ENCODE measurements at places on chromosomes 6 and 20.

- DNase-seq: no peak
Observed at GRCh38 chr20:7161690-7162089, 394.2 kb downstream of the BMP2 start.

DNA sequence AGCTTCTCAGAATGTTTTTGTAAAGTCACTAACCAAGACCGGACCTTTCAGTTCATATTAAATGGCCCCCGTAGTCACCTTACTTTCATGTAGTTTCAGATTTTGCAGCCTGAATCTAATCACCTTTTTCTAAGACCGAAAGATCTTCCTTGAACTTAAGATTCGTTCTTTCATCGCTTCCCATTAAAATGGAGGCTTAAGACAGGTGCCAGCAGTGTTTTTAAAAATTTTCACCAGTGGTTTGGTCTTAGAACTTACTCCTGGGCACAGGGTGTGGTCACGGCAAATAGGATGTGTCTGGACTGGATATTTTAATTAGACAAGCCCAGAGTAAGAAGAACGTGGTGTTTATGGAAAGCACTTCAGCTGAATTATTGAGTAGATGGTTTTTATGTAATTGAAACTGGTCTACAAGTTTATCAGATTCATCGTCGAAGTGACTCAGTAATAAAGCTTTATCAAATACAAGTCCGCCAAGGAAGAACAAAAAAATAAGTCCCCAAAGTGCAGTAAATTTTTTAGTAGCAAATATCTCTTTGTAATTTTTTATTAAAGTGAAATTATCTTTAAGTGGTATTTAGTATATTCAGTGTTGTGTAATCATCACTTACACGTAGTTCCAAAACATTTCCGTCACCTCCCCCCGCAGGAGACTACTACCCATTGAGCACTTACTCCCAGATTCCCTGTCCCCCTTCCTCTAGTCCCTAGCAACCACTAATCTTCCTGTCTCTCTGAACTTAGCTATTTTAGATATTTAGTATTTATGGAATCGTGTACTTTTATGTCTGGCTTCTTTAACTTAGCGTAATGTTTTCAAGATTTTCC lies 868 bp downstream of the SRSF3 start:
- DNase-seq: no peak

- DNase-seq: no peak
Observed at GRCh38 chr6:129138739-129139405, 255.9 kb downstream of the LAMA2 start.

DNA sequence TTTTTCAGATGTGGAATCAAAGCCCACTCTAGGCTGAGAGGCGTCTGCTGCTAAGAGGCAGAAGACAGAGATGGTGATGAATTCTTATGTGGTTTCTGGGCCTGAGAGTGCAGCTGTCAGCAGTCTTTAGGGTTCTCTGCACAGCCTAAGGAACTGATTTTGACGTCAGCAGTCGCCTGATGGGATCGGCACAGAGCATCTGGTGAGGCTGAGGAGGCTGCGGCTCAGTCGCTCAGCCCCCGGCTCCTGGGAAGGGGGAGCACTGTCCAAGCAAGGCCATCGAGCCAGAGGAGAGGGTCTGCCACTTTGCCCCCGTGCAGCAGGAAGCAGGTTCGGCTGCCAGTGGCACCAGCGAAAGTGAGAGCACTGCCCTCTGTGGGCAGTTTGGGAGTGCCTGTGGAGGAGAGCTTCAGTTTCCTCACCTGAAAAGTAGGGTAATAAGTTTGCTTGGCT lies 92.5 kb downstream of the TCP11 start:
- DNase-seq: no peak

DNA sequence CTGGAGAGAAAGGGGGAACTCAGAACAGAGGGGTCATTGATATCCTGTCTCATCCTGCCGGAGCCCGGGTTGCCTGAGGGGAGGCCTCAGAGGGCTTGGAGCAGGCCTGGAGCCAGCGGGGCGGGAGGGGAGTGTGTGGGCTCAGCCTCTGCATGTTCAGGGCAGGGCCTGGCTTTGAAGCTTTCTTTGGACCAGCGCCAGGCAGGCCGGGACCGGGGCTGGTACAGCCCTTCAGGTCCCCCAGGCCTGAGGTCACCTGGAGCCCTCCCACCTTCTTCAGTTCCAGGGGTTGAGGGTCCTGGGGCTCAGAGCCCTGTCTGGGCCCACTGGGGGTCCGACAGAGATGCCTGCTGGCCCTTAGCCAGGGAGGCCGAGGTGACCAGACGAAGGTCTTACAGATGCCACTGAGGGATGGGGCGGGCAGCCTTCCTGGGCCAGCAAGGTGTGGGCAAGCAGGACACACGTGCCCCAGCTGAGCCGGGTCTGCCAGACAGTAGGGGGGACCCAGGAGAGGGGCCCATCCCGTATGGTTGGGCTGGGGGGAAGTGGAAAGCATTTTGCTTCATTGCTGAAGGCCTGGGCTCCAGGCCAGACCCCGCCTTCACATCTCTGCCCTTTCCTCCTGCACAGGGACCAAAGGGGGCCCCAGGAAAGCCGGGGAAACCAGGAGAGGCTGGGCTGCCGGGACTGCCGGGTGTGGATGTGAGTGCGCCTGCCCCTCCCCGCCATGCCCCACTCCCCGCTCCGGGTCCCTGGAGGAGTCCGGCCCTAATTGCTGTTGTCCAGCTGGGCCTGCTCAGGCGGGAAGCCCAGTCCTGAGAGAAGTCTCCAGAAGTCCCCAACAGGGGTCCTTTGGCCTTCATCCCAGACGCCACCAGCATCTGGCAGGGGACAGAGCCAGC lies 2.0 kb downstream of the COL9A3 start:
- DNase-seq: peak; percentile 35
